Endodermal cell (in vitro differentiated cells): ENCODE measurements at places on chromosomes 7 and 10. TPM values are rescaled to one million over a fixed set of nuclear protein-coding genes. Genes with fewer than 3 reads are reported as not detected.

ZNF248 gene
- total RNA-seq: 15.7 to 19.6 TPM (median 17.8 TPM) in 3 replicates

RET gene
- total RNA-seq: 3.5 and 3.6 TPM in 2 replicates

GPR26 gene
- total RNA-seq: not detected in 2 replicates

CACNA2D1 gene
- 16.9 to 20.0 TPM (median 18.7 TPM) in 3 replicates for total RNA-seq

HGF gene
- 0.29 TPM in 1 of 3 replicates, not detected in the others for total RNA-seq

SCART1 gene
- 0.29 and 0.37 TPM in 2 replicates for total RNA-seq

RPP30 gene
- total RNA-seq: 58.3 and 58.9 TPM in 2 replicates

RALA gene
- 43.9 and 44.3 TPM in 2 replicates for total RNA-seq

WDR86 gene
- total RNA-seq: 69.8 and 94.2 TPM in 2 replicates

FRMPD2 gene
- total RNA-seq: 0.95 and 1.5 TPM in 2 replicates

NRP1 gene
- 22.1 and 30.6 TPM in 2 replicates for total RNA-seq

CPA1 gene
- total RNA-seq: not detected in 2 replicates

CAV2 gene
- 7.4 to 13.5 TPM (median 7.5 TPM) in 3 replicates for total RNA-seq

SSC4D gene
- 42.6 to 45.5 TPM (median 44.5 TPM) in 3 replicates for total RNA-seq

PTPRE gene
- 1.9 to 3.0 TPM (median 2.2 TPM) in 3 replicates for total RNA-seq

KCNK18 gene
- total RNA-seq: not detected in 2 replicates

INA gene
- total RNA-seq: 3.3 and 3.7 TPM in 2 replicates

CTAGE15 gene
- total RNA-seq: 0.35 to 0.48 TPM in 2 of 3 replicates, not detected in the other

FGF8 gene
- total RNA-seq: 44.6 and 46.5 TPM in 2 replicates

GPR85 gene
- total RNA-seq: 0.13 TPM in 1 of 3 replicates, not detected in the others
